Activated CD4-positive, alpha-beta T cell treated with anti-CD3 and anti-CD28 coated beads, Interleukin-2, amount 50 U/mL, for 48 hours (primary cell): ENCODE measurements at places on chromosomes 7 and 10.

GRCh38 chr7:118452128-118452527 lies 227.6 kb downstream of the ANKRD7 start:
- no peak for DNase-seq

- DNase-seq = peak; percentile 67
These were observed 82.7 kb downstream of the NOC3L start for GRCh38 chr10:94279835-94280709.

GRCh38 chr7:19089378-19089777 lies 28.1 kb downstream of the TWIST1 start:
- DNase-seq = no peak

- DNase-seq = no peak
These were observed 19.2 kb downstream of the NIPSNAP2 start for GRCh38 chr7:55983537-55983936.

DNA sequence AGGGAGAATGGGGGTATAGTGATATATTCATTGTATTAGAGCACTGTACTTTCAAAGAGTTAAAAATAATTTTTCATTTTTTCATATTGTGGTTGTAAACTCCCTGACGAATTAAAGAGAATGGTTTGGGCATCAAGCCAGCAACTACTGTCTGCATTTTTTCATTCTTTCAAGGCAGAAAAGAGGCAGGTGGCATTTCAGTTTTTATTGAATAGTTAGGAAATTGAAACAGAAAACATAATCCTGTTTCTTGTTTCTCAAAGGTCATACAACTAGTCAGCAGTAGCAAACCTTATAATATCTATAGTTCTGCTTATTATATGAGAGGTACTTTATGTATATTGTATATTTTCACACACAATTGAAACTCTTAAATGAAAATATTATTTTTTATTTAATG lies 303.9 kb upstream of the KCND2 start:
- no peak for DNase-seq

DNA sequence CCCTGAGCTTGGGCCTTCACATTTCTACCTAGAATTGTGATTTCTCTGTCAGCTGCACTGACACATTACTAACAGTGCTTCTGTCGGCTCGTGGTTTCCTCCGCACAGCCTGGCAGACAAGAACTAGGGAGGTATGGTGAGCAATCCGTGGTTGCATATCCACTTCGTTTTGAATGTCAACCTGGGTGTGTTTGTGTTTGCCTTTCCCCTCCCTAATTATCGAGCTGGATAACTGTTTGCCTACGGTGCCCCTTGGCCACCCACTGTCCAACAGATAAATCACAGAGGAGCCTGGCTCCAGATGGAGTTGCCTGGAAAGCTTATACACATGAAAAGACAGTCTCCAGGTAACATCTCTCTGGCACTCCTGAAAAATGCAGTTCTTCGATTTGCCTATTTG lies 228.8 kb downstream of the TRIL start:
- no peak for DNase-seq

- no peak for DNase-seq
These were observed 50.0 kb downstream of the CREB3L2 start for GRCh38 chr7:137951700-137952425.

DNA sequence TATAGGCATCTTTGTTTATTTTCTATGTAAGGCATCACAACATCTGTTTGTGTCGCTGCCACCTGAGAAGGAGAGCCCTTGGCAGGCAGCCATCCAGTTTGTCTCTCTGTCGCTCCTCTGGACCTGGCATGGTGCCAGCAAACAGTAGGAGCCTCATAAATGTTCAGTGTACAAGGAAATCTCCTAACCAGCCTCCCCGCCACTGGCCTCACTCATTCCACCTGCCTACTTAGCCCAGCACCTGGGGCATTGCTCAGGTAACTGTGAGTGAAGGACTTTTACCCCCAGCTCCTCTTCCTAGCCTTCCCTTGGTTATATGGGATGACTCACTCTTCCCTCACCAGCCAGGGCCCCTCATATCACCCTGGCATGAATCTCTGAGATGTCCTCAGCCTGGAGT lies 61.7 kb upstream of the NPTX2 start:
- DNase-seq = no peak
